ENCODE measurements at places on chromosomes 4 and X.

DNA sequence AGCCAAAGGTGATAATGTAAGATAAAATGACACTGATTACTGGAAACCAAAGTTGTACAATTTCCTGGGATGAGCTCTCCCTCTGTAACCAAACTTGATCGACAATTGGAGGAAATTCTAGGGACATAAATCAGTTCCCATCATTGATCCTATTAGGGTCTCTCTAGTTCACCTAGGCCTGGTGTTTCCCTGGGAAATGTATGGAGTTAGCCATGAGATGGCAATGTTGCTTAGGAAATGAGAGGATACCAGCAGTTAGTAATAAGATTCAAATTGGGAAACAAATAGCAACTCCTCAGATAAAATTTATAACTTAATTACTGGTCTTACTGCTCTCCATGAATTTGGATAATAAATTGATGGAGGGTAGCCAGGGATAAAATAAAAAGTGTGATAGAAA lies 52.2 kb downstream of the SPATA18 start:
- DNase-seq, result no peak

DNA sequence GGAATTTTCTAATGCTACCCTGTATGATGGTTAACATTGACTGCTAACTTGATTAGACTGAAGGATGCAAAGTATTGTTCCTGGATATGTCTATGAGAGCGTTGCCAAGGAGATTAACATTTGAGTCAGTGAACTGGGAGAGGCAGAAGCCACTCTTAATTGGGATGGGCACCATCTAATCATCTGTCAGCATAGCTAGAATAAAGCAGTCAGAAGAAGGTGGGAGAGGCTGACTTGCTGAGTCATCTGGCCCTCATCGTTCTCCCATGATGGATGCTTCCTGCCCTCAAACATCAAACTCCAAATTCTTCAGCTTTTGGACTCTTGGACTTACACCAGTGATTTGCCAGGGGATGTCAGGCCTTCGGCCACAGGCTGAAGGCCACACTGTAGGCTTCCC lies 878.5 kb downstream of the PCDH7 start:
- no peak for DNase-seq

DNA sequence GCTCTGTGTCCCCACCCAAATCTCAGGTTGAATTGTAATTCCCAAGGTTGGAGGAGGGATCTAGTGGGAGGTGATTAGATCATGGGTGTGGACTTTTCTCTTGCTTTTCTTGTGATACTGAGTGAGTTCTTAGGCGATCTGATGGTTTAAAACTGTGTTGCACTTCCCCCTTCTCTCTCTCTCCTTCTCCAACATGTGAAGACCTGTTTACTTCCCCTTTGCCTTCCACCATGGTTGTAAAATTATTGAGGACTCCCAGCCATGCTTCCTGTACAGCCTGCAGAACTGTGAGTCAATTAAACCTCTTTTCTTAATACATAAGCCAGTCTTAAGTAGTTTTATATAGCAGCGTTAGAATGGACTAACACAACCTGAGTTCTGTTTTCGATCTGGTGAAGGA lies 738.2 kb downstream of the ARAP2 start:
- DNase-seq, result no peak

- DNase-seq, result no peak
Measured at GRCh38 chr4:38365748-38366310, 298.2 kb upstream of the KLF3 start.

GRCh38 chr4:184649971-184650855 lies 675 bp downstream of the PRIMPOL start:
- no peak for DNase-seq

DNA sequence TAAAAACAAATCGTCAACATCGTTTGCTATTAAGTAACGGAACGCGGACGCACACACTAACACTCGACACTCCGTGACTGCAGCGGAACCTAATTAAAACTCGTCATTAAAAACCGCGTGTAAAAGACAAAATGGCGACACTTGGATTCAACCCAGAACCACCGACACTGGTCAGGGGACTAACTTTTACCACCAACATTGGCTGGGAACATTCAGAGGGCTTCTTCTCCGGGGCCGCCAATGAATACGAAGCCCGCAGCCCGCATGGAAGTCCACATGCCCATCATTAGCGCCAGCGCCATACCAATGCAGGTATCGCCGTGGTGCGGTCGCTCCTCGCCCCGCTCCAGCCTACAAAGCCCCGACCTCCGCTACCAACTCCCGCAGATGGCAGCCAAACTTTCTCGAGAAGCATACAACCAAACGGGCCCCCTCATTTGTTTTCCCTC lies 498 bp downstream of the RBMX start:
- peak; percentile 15 for DNase-seq

GRCh38 chrX:65751519-65751918 lies 84.1 kb downstream of the MSN start:
- DNase-seq, result no peak

GRCh38 chrX:13741695-13742094 lies 7.1 kb downstream of the OFD1 start:
- DNase-seq, result no peak

GRCh38 chr4:15479913-15480185 lies 10.2 kb downstream of the CC2D2A start:
- no peak for DNase-seq

DNA sequence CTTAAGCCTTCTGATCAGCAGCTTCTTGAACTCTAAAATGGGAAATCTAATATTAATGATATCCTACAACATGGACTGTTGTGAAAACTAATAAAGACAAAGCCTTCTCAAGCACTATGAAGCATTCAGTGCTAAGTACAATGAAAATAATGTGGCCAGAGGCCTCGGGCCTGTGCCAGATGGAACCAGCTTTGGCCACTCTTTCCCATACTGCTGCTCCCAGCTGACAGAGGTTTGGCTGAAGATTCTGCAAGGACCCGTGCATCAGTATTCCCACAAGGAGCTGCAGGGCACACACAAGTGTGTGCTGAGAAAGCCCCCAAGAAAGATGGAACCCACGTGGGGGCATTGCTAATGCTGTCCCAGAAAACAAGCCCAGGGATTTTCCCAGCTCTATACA lies 60.5 kb upstream of the RPL34 start:
- DNase-seq, result no peak

- DNase-seq, result no peak
Measured at GRCh38 chr4:74624351-74625151, 169.8 kb downstream of the BTC start.

DNA sequence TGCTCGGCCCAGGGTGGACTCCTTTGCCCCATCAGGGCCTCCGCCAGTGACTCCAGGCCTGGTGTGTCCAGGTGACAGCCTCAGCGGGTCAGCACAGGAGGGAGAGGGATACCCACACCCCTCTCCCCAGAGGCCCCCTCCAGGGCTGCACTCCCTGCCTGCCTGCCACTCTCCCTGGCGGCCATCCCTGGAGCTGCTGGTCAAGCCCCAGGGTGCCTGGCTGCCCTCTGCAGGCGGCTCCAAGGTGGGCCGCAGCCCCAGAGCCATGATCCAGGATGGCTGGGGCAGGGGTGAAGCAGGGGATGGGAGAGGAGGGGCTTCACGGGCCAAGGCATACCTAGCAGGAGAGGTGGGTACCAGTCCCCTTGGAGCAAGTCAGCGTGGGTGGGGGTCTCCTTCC lies 3.8 kb downstream of the FGFRL1 start:
- DNase-seq, result no peak
